Bronchial epithelial cell (primary cell): ENCODE measurements at places on chromosomes 13 and 19. TPM values are rescaled to one million over a fixed set of nuclear protein-coding genes. Genes with fewer than 3 reads are reported as not detected.

The C19orf67 gene
- total RNA-seq, result not detected in 2 replicates

The TNFSF11 gene
- under 0.01 and 0.13 TPM in 2 replicates for total RNA-seq

The FCER2 gene
- total RNA-seq, result not detected in 2 replicates

The SLC27A1 gene
- 5.9 and 7.9 TPM in 2 replicates for total RNA-seq

The ZNF700 gene
- total RNA-seq, result 9.5 and 10.0 TPM in 2 replicates

The PSG1 gene
- not detected in 2 replicates for total RNA-seq

The SIGLEC8 gene
- total RNA-seq, result not detected in 2 replicates

The TMEM272 gene
- total RNA-seq, result not detected in 2 replicates

The RASAL3 gene
- total RNA-seq, result not detected in 2 replicates

The TRPC4 gene
- 0.26 TPM in 1 of 2 replicates, not detected in the other for total RNA-seq

The TMEM161A gene
- 25.7 and 28.7 TPM in 2 replicates for total RNA-seq
